Cardiac muscle cell (in vitro differentiated cells and primary cell): ENCODE measurements at places on chromosomes 4 and X. TPM values are rescaled to one million over a fixed set of nuclear protein-coding genes. Genes with fewer than 3 reads are reported as not detected.

GRCh38 chr4:124591637-124592036, 120.9 kb downstream of the ANKRD50 start:
- H3K27ac ChIP-seq = no peak overlapping the region
- DNase-seq = no peak
- H3K27me3 ChIP-seq = no peaks in the 10 kb centered on the region

The ZFP42 gene
- 0.11 and 0.12 TPM in 2 replicates for total RNA-seq

The MCTS1 gene
- total RNA-seq = 13.9 and 18.3 TPM in 2 replicates

DNA sequence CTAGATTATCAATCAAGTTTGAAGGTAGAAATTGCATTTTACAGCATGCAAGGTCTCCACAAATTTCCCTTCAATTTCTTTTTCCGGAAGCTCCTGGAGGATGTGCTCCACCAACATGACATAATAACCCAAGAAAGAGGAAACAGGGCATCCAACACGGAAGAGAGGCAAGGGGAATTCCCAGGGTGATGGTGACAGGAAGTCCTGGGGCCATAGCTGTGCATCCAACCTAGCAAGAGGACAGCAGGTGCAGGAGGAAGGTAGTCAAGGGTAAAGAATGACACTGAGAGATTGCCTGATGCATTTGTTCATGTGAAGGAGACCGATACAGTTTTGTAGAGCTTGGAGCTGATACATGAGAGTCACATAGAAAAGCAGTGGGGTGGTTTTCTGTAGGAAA, 115.7 kb upstream of the LSM6 start:
- no peaks in the 10 kb centered on the region for H3K27me3 ChIP-seq
- no peak overlapping the region for H3K27ac ChIP-seq
- no peak overlapping the region for H3K4me3 ChIP-seq
- DNase-seq = no peak
- no peaks in the 10 kb centered on the region for H3K36me3 ChIP-seq

DNA sequence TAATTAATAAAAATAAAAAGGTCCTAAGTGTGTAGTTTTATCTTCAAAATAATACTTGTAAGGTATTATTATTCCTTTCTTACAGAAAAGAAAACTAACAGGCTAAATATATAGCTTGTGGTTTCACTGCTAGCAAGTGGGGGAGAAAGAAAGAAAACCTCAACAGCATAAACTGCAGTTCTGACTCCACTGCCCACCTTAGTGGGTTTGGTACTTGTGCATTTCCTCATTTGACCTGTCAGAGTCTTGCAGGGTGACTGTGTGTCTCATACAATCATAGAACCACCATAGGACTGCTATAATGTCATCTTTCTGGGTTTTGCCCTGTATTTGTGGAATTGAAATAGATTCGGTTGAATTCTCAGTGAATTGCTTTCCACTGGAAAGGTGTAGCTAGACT, 94.7 kb upstream of the PUDP start:
- no peak overlapping the region for H3K27ac ChIP-seq
- no peaks in the 10 kb centered on the region for H3K4me1 ChIP-seq
- H3K36me3 ChIP-seq = no peaks in the 10 kb centered on the region
- DNase-seq = no peak
- H3K27me3 ChIP-seq = no peaks in the 10 kb centered on the region

The ODAPH gene
- total RNA-seq = 0.24 TPM in 1 of 2 replicates, not detected in the other

DNA sequence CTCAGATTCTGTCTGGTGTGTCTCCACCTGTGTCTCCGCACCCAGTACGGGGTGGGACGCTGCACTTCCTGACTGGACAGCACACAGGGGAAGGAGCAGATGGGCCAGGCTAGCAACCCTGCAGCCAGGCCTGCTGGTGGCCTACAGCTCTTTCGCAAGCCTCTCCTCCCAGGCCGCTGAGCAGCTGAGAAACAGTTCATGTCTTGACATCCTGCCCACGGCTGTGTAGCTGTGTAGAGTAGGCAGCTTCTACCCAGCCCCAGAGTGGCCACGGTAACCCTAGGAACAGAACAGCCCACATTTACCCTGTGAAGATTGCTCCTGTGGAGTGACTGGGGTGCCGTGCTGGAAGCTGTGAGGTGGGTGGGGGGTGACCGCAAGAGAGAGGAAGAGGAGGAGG, 38.9 kb downstream of the CCNQ start:
- H3K27me3 ChIP-seq = no peaks in the 10 kb centered on the region
- no peak for DNase-seq

The GUCY1B1 gene
- 26.6 TPM in 2 replicates for total RNA-seq

GRCh38 chrX:41337140-41337539, 3.2 kb downstream of the DDX3X start:
- DNase-seq = no peak
- H3K36me3 ChIP-seq = peaks cover 13% of the 10 kb centered on the region
- peak overlapping the region; percentile 59 for H3K4me3 ChIP-seq

The ADH4 gene
- not detected in 2 replicates for total RNA-seq

DNA sequence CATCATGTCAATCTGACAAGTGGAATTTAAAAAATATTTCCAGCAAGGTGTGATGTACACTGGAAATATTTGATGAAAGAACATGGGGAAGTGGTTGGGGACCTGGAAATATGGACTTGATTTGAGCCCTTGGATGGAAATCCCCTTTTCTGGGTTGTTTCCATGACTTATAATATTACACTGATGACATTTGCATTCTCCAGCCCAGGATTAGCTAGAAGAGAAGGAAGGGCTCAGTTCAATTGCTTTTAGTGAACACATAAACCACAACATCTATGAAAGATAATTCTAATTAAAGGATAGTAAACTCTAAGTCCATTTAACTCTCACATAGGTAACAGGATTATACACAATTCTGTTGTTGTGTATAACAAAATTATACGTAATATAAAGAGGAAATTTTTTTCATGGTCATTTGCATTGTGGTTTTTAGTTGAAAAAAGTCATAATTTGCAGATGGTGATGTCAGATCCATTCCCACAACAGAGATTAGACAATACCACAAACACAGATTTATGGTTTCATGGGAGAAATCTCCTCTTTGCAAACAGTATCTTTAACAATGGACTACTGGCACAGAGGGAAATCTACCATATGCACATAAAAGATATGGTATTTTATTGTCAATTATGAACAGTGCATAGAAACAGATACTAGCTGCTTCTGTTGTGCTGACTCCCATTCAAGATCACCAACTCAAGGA, 126.5 kb downstream of the DKK2 start:
- DNase-seq = no peak
- no peak overlapping the region for H3K4me3 ChIP-seq
- no peaks in the 10 kb centered on the region for H3K27me3 ChIP-seq
- H3K4me1 ChIP-seq = no peaks in the 10 kb centered on the region
- no peaks in the 10 kb centered on the region for H3K36me3 ChIP-seq

- H3K4me3 ChIP-seq = no peak overlapping the region
- H3K27me3 ChIP-seq = no peaks in the 10 kb centered on the region
- no peaks in the 10 kb centered on the region for H3K4me1 ChIP-seq
- H3K27ac ChIP-seq = no peak overlapping the region
- H3K36me3 ChIP-seq = no peaks in the 10 kb centered on the region
Observed at GRCh38 chrX:82141942-82142341, 940.0 kb downstream of the SH3BGRL start.

The VSIG4 gene
- not detected in 2 replicates for total RNA-seq

The PARM1 gene
- 8.0 and 11.3 TPM in 2 replicates for total RNA-seq

The FAM47B gene
- total RNA-seq = not detected in 2 replicates

DNA sequence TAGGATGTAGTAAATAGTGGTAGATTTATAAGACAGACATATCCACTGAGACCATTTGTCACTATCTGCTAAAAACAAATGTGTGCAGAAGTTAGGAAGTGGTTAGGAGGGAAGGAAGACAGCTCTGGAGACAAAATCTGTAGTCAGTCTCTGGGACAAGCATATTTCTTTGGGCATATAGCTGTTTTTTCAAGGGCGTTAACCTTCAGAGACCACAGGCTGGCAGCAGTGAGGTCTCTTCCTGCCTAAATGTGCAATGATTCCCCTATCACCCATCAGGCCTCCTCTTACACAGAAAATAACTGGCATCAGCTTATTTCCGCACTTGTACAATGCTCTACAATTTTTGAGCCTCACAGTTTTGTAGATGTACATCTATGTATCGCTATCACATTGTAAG, 6.5 kb downstream of the TMEM150C start:
- DNase-seq = no peak
- no peak overlapping the region for H3K4me3 ChIP-seq
- peaks cover 10% of the 10 kb centered on the region for H3K4me1 ChIP-seq
- no peaks in the 10 kb centered on the region for H3K36me3 ChIP-seq

DNA sequence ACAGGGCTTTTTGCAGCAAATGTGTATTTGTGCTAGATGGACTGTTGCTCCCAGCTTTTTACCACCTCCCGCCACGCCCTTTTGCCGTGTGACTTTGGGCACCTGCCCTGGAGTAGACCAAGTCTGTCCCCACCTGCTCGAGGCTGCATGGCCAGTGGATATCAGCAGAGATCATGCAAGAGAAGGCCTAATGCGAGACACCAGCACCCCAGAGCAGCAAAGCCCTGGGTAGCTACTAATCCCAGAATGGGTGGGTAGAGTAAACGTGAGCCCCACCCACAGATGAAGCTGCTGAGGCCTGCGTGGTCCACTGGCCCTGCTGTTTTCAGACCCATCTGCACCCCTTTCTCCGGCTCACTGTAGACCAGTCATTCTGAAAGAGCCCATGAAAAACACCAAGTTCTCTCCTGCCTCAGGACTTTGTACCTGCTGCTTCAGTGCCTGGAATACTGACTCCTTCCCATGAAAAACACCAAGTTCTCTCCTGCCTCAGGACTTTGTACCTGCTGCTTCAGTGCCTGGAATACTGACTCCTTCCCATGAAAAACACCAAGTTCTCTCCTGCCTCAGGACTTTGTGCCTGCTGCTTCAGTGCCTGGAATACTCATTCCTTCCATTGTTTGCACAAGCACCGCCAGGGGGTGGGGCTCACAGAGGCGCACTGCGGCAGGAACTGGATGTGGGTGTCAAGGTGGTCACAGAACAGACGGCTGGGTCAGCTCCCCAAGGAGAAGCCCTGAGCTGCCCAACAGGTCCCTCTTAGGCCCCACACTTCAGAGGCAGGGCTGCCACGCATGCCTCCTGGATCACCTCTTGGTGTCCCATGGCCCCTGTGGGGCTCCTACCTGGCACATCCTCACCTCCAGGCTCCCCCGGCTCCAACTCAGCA, 5.1 kb upstream of the TNIP2 start:
- no peaks in the 10 kb centered on the region for H3K36me3 ChIP-seq
- no peak overlapping the region for H3K4me3 ChIP-seq
- no peak for DNase-seq
- no peaks in the 10 kb centered on the region for H3K27me3 ChIP-seq
- H3K27ac ChIP-seq = no peak overlapping the region

The PRR32 gene
- 1.5 TPM in 1 of 2 replicates, not detected in the other for total RNA-seq
